COR-L47 (cell line): ENCODE measurements at places on chromosomes 6 and 20.

- DNase-seq = no peak
These were observed 189.4 kb upstream of the RREB1 start for GRCh38 chr6:6918216-6918983.

GRCh38 chr6:37369321-37370201 lies 15.8 kb downstream of the RNF8 start:
- DNase-seq = no peak

DNA sequence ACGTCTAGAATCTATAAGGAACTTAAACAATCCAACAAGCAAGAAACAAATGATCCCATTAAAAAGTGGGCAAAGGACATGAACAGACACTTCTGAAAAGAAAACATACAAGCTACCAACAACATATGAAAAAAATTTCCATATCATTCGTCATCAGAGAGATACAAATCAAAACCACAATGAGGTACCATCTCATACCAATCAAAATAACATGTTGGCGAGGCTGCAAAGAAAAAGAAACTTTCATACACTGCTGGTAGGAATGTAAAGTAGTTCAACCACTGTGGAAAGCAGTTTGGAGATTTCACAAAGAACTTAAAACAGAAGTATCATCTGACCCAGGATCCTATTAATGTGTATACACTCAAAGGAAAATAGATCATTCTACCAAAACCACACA lies 243.9 kb upstream of the RUNX2 start:
- DNase-seq = no peak

DNA sequence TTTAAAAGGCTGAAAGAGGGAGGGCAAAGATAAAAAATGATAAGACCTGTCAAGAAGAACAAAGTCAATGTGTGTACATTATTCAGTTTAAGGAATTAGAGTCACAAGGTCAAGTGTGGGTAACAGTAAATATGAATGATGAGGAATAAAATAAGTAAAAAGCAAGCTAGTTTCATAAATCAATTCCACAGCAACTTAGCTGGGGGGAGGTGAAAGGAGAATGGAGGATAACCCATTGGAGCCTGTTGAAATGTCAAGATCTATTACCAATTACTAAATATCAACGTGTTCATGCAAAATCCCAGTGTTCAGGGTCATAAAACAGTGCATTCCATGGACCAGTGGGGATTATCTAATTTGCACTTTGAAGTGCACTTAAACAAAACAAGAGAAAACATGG lies 242.9 kb downstream of the TBX18 start:
- no peak for DNase-seq

DNA sequence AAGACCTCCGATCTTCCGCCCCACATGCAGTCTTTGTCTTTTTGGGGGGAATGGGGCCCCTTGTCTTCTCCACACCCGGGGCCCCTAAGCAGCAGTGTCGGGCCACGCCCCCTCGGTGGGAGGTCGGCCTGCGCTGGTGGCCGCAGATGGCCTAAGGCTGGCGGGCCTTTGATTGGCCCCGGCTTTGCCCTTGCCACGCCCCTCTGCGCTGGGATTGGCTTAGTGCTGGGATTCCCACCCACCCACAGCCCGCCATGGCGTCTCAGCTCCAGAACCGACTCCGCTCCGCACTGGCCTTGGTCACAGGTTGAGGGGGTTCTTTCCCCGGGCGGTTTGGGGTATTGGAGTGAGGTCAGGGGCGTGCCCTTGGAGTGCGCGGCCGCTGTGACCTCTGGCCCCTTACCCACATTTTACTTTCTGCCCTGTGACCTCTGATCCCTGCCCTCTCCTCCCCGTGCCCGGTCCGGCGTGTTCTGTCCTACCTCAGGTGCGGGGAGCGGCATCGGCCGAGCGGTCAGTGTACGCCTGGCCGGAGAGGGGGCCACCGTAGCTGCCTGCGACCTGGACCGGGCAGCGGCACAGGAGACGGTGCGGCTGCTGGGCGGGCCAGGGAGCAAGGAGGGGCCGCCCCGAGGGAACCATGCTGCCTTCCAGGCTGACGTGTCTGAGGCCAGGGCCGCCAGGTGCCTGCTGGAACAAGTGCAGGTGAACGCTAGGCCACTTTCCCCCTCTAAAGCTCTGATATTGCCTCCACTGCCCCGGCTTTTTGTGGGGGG lies at the start of gene HSD17B8:
Gene HSD17B8 (plus strand): TSS at position 241 of the 776 bp plus-strand sequence. CDS start 14 bp downstream, at position 255.
- DNase-seq = peak; percentile 92

DNA sequence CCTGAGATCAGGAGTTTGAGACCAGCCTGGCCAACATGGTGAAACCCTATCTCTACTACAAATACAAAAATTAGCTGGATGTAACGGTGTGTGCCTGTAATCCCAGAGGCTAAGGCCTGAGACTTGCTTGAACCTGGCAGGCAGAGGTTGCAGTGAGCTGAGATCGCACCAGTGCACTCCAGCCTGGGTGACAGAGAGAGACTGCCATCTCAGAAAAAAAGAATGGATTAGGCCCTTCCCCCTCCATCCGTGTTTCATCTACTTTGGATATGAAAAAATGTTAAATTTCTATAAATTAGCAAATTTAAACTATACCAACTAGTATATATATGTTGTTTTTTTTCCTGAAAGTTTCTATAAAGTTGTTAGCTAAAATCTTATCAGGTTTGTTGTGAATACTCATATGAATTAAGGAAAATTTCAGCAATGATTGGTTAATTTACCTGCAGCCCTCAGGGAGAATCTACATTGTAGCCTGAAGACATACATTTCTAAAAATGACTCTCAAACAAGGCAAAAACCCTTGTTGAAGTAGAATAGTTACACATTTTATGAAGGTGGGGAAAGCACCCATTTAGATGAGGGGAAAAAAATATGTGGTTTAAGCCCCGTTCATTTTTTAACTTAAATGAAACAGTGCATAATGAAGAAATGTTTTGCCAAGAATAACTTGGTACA lies 120.9 kb downstream of the TIAM2 start:
- no peak for DNase-seq

GRCh38 chr20:19397666-19398065 lies 185.2 kb downstream of the SLC24A3 start:
- DNase-seq = no peak

DNA sequence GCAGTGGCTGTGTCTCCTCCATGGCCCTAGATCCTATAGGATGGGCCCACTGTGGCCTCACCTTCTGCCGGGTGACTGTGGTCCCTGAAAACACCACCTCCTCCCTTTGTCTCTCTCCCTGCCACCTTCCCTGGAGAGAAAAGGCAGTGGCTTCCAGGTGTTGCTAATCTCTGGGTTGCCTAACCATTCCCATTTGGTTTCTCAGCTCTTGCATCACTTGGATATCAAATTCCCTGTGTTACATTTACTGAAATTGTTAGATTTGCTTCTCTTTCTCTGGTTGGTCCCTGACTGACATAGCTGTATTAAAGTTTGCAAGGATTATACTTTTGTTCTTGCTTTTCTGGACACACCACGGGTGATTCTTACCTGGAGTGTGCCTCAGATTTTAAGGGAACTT lies 9.3 kb upstream of the ZFP64 start:
- DNase-seq = no peak

- DNase-seq = no peak
These were observed 801 bp downstream of the SRC start for GRCh38 chr20:37346535-37347346.

GRCh38 chr6:112085286-112086065 lies 1.8 kb downstream of the TUBE1 start:
- no peak for DNase-seq
